Testis (tissue), 5 donors: ENCODE measurements at places on chromosomes 11 and 22. TPM values are rescaled to one million over a fixed set of nuclear protein-coding genes. Genes with fewer than 3 reads are reported as not detected.

- H3K4me1 ChIP-seq: peaks cover 25% of the 10 kb centered on the region
- no peak overlapping the region for H3K27ac ChIP-seq
- no peak for DNase-seq
- H3K4me3 ChIP-seq: no peak overlapping the region
- no peaks in the 10 kb centered on the region for H3K36me3 ChIP-seq
- no peaks in the 10 kb centered on the region for H3K27me3 ChIP-seq
Measured at GRCh38 chr22:29090039-29090438, 17.2 kb downstream of the KREMEN1 start.

- no peaks in the 10 kb centered on the region for H3K36me3 ChIP-seq
- no peak overlapping the region for H3K4me3 ChIP-seq
- H3K4me1 ChIP-seq: no peaks in the 10 kb centered on the region
- no peak overlapping the region for H3K27ac ChIP-seq
- no peaks in the 10 kb centered on the region for H3K27me3 ChIP-seq
Measured at GRCh38 chr11:71214553-71215424, 37.6 kb downstream of the SHANK2 start.

GRCh38 chr22:48267681-48268080 lies 1505.2 kb downstream of the TBC1D22A start:
- H3K4me1 ChIP-seq: no peaks in the 10 kb centered on the region
- H3K4me3 ChIP-seq: no peak overlapping the region
- no peak overlapping the region for H3K27ac ChIP-seq
- H3K27me3 ChIP-seq: no peaks in the 10 kb centered on the region
- no peaks in the 10 kb centered on the region for H3K36me3 ChIP-seq

GRCh38 chr22:24433828-24434470 lies 6.5 kb downstream of the ADORA2A start:
- no peak for DNase-seq
- no peaks in the 10 kb centered on the region for H3K27me3 ChIP-seq
- no peak overlapping the region for H3K27ac ChIP-seq
- H3K4me3 ChIP-seq: no peak overlapping the region
- H3K4me1 ChIP-seq: peaks cover 29% of the 10 kb centered on the region
- no peaks in the 10 kb centered on the region for H3K36me3 ChIP-seq

The OR52W1 gene
- not detected for polyA plus RNA-seq

The TMPRSS5 gene
- 1.4 TPM for polyA plus RNA-seq

The ABCG4 gene
- 11.2 TPM for polyA plus RNA-seq
